CD8-positive, alpha-beta memory T cell (primary cell): ENCODE measurements at places on chromosomes 13 and 19. TPM values are rescaled to one million over a fixed set of nuclear protein-coding genes. Genes with fewer than 3 reads are reported as not detected.

- H3K27me3 ChIP-seq = no peaks in the 10 kb centered on the region
- peaks cover 13% of the 10 kb centered on the region for H3K36me3 ChIP-seq
- DNase-seq = no peak
- H3K27ac ChIP-seq = no peak overlapping the region
- H3K4me3 ChIP-seq = no peak overlapping the region
These were observed 4.3 kb downstream of the ERCC1 start for GRCh38 chr19:45419396-45419795.

DNA sequence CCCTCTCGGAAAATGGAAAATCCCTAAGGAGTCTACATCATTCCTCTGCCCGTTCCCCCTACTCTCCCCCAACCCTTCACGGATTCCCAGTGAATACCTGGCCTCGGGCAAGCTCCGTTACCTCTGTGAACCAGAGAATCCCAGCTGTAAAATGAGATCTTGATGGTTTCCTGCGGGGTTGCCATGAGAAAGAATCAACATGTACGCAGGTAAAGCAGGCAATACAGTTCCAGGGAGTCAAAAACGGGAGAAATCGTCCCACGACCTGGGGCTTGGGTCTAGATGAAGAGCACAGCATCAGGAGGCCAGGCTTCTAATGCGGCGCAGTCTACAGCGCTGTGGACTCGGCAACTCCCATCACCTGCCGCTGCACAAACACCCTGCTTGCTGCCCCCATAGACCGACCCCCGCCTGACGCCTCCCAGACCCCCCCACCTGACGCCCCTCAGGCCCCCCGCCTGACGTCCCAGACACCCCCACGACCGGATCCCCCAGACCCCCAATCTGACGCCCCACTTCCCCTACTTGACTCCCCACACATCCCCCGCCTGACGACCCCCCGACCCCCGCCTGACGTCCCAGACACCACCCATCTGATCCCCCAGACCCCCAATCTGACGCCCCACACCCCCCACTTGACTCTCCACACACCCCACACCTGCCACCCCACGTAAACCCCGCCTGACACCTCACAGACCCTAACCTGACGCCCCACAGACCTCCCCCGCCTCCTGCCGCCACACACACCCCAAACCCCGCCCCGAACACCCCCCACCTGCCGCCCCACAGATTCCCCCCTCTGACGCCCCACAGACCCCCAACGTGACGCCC is 680 bp downstream of the LIG4 start:
- no peaks in the 10 kb centered on the region for H3K27me3 ChIP-seq
- H3K36me3 ChIP-seq = no peaks in the 10 kb centered on the region

- peaks cover 51% of the 10 kb centered on the region for H3K4me1 ChIP-seq
- peak within 1 kb of the TSS; percentile 94 for H3K27ac ChIP-seq
- peak; percentile 73 for DNase-seq
- H3K36me3 ChIP-seq = no peaks in the 10 kb centered on the region
- no peaks in the 10 kb centered on the region for H3K27me3 ChIP-seq
These were observed at the start of gene AKT2 for GRCh38 chr19:40284501-40285352. TSS of gene AKT2 (minus strand) at chr19:40285345. CDS start at chr19:40265267, 20,078 bp downstream.

- H3K27ac ChIP-seq = no peak overlapping the region
- no peaks in the 10 kb centered on the region for H3K4me1 ChIP-seq
- H3K36me3 ChIP-seq = no peaks in the 10 kb centered on the region
- DNase-seq = no peak
- no peak overlapping the region for H3K4me3 ChIP-seq
These were observed 5.2 kb upstream of the LRRC8E start for GRCh38 chr19:7883105-7883504.

DNA sequence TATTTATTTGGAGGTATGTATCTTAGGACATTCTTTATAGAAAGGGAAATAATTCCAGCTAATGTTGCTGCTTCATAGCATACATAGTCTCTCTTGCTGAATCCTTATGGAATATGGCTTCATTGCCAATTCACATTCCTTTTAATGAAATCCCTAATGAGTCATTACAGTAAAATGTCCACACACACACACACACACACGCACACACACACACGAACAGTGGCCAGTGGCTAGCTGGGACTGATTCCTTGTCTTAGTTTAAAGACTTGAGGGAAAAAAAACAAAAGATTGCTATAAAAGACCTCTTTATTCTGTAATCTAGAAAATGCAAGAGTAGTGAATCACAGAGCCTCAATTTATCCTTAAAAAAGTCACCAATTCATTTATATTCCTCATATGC is 301.6 kb downstream of the SLITRK6 start:
- H3K27ac ChIP-seq = no peak overlapping the region
- H3K4me3 ChIP-seq = no peak overlapping the region
- no peaks in the 10 kb centered on the region for H3K4me1 ChIP-seq
- DNase-seq = no peak

DNA sequence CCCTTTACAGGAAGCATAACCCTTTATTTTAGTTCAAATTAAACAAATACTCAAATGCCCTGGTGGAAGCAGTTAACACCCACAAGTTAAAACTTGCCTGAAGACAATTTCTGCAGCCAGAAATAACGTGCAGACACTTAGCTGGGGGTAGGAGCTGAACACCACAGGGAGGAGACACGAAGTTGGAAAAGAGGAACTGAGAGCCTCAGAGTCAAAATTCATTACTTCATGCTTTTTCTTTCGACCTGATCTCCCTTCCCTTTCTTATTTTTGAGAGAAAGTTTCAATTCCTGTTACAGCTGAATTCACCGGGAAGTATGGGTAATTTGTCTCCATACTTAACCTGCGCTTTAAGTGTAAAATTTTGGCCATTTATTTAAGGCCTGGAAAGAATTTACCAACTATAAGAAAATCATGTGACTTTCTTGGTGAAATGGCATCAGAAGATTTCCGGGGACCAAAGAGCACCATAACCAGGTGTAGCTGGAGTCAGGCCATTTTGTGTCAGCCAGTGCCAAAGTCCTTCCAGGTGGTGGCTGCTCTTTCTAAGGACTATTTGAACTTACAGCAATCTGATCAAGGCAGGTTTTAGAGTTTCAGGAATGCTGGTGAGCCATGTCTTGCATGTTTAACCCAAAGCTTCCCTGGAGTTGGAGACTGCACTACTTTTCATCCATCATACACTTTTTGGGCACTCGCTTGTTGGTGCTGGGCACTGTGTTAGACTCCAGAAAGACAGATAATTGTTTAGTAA is 46.5 kb upstream of the RCBTB2 start:
- H3K4me3 ChIP-seq = no peak overlapping the region
- DNase-seq = no peak
- H3K27ac ChIP-seq = no peak overlapping the region
- H3K4me1 ChIP-seq = peaks cover 9% of the 10 kb centered on the region
- H3K27me3 ChIP-seq = no peaks in the 10 kb centered on the region

DNA sequence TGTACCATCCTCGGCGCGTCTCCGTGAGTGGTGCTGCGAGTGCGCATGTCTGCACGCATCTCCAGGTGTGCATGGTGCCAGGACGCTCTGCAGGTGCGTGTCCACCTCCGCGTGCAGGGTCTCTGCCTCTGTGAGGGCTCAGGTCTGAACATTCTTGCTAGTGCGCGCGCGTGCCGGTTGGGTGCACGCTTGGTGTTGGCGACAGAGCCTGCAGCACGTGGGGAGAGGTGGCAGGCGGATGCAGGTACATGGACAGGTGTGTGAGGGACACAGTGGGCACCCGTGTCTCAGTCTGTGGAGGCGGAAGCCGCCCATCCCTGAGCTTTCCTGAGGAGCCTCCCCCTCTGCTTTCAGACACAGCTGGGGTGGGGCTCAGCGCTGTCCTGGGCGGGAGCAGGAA is 4.9 kb upstream of the OR10H2 start:
- no peaks in the 10 kb centered on the region for H3K36me3 ChIP-seq
- H3K27ac ChIP-seq = no peak overlapping the region
- H3K4me1 ChIP-seq = no peaks in the 10 kb centered on the region
- H3K4me3 ChIP-seq = no peak overlapping the region
- no peaks in the 10 kb centered on the region for H3K27me3 ChIP-seq

GRCh38 chr13:80123945-80124344 is 217.0 kb downstream of the SPRY2 start:
- no peaks in the 10 kb centered on the region for H3K27me3 ChIP-seq
- H3K4me1 ChIP-seq = no peaks in the 10 kb centered on the region
- no peak for DNase-seq
- no peak overlapping the region for H3K27ac ChIP-seq

DNA sequence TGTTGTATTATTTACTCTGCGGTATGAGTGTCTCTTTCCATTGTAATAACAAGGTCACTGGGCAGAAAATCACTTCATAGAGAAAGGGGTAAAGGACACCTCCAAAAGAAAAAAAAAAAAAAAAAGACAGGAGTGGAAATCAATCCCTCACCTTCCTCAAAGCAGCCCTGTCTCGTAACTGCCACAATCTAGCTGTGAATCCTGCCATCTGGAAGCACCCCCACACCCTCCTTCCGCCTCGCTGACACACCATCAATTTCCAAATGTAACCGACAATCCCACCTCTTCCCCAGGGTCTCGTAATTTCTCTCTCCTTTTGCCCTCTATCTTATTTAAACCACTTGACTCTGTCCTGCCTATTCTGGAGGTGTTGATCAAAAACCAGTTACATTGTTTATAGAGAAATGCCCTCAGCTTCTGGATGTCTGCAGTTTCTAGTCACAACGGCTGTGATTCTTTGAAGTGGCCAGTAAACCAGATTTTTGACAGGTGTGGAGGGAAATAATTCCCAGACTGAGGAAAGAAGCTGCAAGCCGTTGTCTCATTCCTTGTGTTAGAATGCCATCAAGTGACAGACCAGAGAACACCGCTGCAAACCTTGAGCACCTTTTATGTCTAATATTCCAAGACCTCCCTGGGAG is 9.1 kb upstream of the POP4 start:
- H3K4me1 ChIP-seq = no peaks in the 10 kb centered on the region
- no peaks in the 10 kb centered on the region for H3K36me3 ChIP-seq
- no peak overlapping the region for H3K27ac ChIP-seq
- no peak for DNase-seq
- peaks cover 9% of the 10 kb centered on the region for H3K27me3 ChIP-seq

DNA sequence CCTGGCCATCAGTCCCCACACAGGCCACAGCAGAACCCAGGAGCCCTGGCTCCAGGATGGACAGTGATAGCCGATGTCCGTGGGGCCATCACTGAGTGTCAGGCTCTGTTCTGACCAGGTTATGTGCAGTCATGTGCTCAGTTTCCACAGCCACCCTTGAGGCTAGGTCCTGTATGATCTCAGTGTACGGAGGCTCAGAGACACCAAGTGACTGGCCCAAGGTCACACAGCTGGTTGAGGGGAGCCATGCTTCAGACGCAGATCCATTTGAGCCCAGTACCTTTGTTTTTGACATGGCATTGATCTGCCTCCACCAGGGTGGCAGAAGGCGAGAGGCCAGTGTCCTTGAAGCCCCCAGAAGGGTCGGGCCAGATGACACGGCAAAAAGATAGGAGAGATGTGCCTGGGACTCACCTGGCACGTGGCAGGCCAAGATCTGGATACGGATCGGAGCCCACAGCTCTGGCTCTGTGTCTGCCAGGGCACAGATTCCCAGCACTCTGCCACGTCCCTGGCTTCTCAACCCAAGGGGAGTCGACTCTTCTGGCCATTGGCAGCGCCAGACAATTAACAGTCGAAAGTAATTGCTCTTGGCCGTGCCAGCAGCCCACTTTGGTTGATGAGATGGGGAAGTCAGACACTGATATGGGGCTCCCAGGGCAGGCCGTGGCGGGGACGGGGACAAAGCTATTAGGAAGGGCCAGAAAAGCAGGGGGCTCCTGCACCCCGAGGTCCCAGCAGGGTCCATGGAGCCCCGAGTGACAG is 15.6 kb downstream of the EVI5L start:
- H3K27me3 ChIP-seq = no peaks in the 10 kb centered on the region
- H3K4me3 ChIP-seq = no peak overlapping the region
- H3K27ac ChIP-seq = no peak overlapping the region
- H3K36me3 ChIP-seq = no peaks in the 10 kb centered on the region
- DNase-seq = no peak

DNA sequence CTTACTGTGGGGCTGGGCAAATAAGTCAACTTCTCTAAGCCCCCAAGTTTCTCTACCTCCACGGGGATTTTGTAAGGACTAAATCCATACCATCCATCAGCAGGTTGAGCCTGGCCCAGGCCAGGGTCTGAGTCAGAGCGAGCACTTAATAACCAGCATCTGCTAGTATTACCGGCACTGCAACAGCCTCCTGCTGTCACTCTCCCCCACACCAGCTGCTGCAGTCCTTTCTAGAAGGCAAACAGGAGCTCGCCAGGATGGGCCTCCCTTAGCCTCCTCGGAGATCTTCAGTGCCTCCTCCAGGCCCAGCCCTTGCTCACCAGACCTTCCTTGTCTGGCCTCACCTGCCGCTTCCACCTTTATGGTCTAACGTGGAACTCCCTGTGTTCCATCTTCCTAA is 3.2 kb downstream of the NAPA start:
- H3K36me3 ChIP-seq = no peaks in the 10 kb centered on the region
- no peak overlapping the region for H3K4me3 ChIP-seq
- DNase-seq = no peak
- H3K27me3 ChIP-seq = no peaks in the 10 kb centered on the region
- H3K4me1 ChIP-seq = peaks cover 45% of the 10 kb centered on the region
- no peak overlapping the region for H3K27ac ChIP-seq

GRCh38 chr19:38946229-38947010 is 15.7 kb downstream of the MRPS12 start:
- no peaks in the 10 kb centered on the region for H3K36me3 ChIP-seq
- peak; percentile 29 for DNase-seq
- H3K27ac ChIP-seq = no peak overlapping the region
- no peaks in the 10 kb centered on the region for H3K27me3 ChIP-seq
- no peak overlapping the region for H3K4me3 ChIP-seq
- H3K4me1 ChIP-seq = peaks cover 7% of the 10 kb centered on the region

- H3K36me3 ChIP-seq = no peaks in the 10 kb centered on the region
- no peak overlapping the region for H3K4me3 ChIP-seq
- H3K27me3 ChIP-seq = no peaks in the 10 kb centered on the region
- no peak for DNase-seq
- no peaks in the 10 kb centered on the region for H3K4me1 ChIP-seq
These were observed 109.5 kb upstream of the TSC22D1 start for GRCh38 chr13:44685641-44686040.

DNA sequence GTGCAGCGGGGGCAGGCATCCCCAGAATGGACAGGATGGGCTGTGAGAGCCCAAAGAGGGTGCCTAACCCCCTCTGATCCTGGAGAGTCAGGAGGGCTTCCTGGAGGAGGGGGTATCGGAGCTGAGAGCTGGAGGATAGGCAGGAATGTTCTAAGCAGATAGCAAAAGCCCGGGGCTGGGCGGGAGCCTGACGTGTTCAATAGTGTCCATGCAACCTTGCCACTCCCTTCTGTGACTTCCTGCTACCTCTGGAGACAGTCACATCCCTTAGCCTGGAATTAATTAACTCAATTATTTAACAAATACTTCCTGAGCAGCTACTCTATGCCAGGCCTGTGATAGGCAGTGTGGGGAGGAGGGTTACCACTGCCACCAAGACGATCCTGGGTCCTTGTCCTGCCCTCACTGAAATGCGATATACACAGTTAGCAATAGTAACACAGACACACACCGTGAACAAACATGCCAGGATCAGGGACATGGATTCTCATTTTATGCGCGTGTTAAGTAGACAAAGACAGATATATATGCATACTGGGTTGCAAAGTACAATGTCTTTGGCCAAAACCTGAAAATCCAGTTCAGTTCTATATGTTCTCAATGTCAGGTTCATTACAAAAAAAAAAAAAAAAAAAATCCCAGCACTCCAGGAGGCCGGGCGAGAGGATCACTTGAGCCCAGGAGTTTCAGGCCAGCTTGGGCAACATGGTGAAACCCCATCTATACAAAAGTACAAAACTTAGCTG is 10.7 kb downstream of the AP2S1 start:
- no peaks in the 10 kb centered on the region for H3K36me3 ChIP-seq
- no peak overlapping the region for H3K4me3 ChIP-seq
- no peaks in the 10 kb centered on the region for H3K27me3 ChIP-seq
- DNase-seq = no peak
- no peaks in the 10 kb centered on the region for H3K4me1 ChIP-seq

Gene KLK11
- not detected for total RNA-seq

Gene LGI4
- 0.18 TPM for total RNA-seq

Gene IGFL4
- not detected for total RNA-seq

Gene KLK14
- 0.31 TPM for total RNA-seq

Gene MATK
- total RNA-seq = 27.6 TPM

Gene TEKTIP1
- 1.0 TPM for total RNA-seq

Gene SIGLEC6
- total RNA-seq = not detected
